Substantia nigra (tissue), 51 donors: ENCODE measurements at places on chromosomes 6 and 20.

- no peak for DNase-seq
Observed at GRCh38 chr20:44843876-44844275, 33.5 kb upstream of the RIMS4 start.

GRCh38 chr6:140915551-140915950 is 1217.2 kb upstream of the GJE1 start:
- DNase-seq: no peak

GRCh38 chr20:8912731-8913130 is 156.2 kb upstream of the PLCB4 start:
- DNase-seq: no peak

DNA sequence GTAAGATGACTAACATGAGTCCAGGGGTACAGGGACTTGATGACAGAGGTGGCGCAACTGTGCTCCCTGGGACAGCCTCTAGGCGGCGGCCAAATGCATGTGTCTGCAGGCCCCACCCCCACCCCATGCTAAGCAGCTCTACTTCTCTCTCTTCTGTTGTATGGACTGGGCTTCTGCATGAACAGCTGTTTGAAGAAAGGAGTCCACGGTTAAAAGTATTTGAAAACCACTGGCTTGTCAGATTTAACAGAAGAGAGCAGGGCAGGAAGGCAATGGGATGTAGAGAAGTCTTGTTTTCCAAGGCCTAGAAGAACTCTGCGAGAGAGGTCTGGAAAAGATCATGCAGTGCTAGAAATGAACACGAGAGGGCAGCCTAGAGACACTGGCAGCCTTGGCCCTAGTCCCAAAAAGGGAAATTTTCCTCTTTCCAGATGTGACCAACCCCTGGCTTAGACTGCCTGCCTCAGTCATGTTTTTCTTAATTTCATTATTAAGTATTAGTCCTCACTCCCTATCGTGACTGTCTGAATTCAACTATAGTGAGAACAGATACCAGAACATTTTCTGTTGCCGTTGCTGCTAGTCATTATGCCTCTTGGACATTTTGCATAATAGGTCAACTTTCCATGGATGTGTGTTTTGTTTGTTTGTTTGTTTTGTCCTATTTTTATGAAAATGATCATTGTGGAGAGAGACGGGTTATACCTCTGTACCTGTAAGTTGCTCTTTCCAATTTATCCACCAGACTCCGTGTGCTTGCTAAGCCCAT is 265.0 kb downstream of the ADGRG6 start:
- no peak for DNase-seq

DNA sequence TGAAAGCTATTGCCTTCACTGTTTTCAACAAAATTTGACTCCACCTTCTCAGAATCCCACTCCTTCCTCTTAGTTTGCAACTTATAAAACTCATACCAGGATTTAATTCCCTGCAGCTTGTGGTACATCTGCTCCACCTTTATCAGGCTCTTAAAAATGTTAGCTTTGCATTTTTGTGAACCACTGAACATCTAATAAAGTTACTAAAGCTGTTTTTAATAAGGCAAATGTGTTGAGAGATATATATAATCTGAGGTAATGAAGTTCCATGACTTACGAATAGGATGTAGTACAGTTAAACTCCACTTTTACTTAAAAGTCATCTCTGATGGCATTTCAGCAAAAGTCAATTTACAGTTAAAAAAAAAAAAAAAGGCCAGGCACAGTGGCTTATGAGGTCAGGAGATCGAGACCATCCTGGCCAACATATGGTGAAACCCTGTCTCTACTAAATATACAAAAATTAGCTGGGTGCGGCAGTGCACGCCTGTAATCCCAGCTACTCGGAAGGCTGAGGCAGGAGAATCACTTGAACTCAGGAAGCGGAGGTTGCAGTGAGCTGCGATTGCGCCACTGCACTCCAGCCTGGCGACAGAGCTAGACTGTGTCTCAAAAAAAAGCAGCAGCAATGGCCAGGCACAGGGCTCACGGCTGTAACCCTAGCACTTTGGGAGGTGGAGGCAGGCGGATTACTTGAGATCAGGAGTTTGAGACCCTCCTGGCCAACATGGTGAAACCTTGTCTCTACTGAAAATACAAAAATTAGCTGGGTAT is 106.2 kb downstream of the KIF13A start:
- DNase-seq: no peak

GRCh38 chr6:108001696-108002231 is 43.8 kb upstream of the SEC63 start:
- DNase-seq: no peak

DNA sequence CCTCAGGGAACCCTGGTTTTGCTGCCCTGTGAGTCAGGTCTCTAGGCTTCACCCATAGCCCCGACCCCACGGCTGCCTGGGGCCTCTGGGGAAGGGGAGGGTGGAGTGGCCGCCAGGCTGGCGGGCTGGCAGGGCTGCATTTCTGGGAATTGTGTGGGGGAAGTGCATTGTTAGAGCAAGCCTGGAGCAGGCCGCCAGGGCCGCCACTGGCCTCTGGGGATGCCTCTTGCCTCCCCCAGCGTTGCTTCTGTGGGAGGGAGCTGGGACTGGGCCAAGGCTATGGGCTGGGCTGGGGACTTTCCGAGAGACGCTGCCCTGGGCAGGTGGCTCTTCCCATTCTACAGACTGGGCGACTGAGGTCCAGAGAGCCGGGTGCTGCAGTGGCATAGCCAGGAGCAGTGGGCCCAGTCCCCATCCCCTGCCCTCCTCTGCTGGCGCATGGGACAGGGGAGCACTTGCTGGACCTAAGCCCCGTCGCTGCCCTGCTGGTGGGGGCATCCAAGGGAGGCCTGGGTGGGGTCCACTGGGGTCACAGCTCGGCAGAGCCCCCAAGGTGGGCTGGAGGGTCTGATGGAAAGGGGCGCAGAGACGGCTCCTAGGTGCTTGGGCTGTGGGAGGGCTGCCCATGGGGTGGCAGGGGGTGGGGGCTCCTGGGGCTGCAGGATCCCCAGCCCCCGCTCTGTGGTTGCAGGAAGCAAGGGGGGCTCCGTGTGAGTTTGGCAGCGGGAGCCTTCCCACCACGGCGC is 6.6 kb upstream of the SOX18 start:
- DNase-seq: no peak

GRCh38 chr6:160417146-160417545 is 69.0 kb downstream of the SLC22A3 start:
- no peak for DNase-seq

DNA sequence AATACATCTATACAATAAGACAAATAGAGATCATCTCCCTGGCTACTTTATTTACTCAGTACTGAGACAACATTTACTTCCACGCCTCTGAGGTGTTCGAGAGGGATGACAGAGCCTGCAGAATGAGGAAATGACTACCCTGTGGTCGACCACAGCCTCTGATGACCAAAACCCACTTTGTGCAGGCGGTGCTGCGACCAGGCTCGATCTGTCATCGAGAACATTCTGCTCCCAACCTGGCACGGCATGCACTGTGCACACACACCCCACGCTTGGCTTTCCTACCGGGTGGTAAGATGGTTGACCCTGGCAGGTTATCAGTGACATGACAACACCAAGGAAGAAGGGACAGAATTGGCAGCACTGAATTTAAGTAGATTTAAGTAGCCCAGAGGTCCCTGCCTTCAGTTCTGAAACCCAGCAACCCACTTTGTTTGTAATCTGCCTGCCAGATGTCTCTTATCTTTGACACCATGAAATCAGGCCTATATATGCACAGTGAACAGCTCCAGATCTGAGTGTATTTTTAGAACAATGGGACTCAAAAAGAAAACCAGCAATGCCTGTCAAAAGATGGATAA is 42.6 kb downstream of the TTI1 start:
- DNase-seq: no peak

GRCh38 chr6:5484692-5485091 is 223.4 kb downstream of the FARS2 start:
- DNase-seq: no peak

GRCh38 chr6:143397227-143398222 is 53.0 kb downstream of the ADAT2 start:
- DNase-seq: no peak

GRCh38 chr6:158963020-158963808 is 36.8 kb downstream of the RSPH3 start:
- no peak for DNase-seq

- DNase-seq: no peak
Observed at GRCh38 chr6:41647061-41647511, 8.8 kb downstream of the MDFI start.

GRCh38 chr6:168219804-168220203 is 99.8 kb downstream of the DACT2 start:
- DNase-seq: no peak

DNA sequence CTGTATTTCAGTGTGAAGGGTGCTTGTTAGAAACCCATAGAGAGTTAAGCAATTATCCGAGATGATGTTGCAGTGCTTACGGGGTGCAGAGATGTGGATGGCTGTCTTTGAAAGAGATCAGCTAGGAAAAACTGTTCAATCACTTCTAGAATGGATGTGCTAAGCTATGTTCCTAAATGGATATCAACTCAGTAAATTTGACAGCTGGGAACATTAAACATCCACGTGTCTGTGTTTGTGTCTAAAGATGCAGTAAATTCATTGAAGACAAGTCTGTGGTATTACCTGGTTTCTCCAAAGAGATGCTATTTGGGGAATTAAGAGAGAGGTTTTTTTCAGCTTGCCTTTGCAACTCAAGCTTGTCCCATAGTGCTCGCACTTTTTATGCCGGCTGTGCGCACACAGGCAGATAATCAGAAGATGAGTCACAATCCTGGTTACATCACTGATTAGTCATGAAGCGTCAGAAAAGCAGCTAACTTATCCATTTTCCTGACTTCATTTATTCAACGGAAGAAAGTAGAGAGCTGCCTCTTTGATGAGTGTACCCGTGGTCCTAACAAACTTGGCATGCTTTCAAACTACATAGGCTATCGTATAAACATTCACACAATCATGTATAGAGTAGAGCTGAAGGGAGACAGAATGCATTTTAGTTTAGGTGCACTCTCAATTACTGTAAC is 691.7 kb upstream of the SLC35B3 start:
- no peak for DNase-seq

DNA sequence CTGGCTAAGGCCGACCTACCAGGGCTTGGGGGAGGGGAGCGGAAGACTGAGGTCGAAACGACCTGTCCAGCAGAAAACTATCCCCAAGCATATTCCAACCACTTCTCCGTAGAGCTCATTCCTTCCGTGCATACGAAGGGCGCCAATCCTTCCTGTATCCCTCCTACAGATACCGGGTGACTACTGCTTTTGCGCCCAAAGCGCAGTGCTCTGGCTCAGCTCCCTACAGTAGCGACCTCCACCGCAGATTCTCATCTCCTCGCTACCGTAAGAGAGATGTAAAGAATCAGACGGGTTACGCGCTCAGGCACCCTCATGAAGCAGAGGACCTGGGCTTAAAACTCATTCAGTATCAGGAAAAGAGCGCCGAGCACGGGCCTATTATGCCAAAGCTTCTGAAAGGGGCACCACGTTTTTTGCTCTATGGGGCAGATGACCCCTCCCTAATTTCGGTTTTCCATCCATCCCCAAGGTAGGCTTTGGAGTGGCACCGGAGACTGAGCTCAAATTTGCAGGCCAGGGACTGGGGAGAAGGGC is 563 bp upstream of the NNAT start:
- DNase-seq: no peak

GRCh38 chr6:136244061-136244616 is 6.0 kb downstream of the MTFR2 start:
- DNase-seq: no peak

- no peak for DNase-seq
Observed at GRCh38 chr6:160419488-160419887, 71.3 kb downstream of the SLC22A3 start.

GRCh38 chr6:3336066-3336786 is 77.5 kb downstream of the PSMG4 start:
- no peak for DNase-seq

GRCh38 chr6:111027219-111027618 is 45.4 kb downstream of the RPF2 start:
- DNase-seq: no peak

DNA sequence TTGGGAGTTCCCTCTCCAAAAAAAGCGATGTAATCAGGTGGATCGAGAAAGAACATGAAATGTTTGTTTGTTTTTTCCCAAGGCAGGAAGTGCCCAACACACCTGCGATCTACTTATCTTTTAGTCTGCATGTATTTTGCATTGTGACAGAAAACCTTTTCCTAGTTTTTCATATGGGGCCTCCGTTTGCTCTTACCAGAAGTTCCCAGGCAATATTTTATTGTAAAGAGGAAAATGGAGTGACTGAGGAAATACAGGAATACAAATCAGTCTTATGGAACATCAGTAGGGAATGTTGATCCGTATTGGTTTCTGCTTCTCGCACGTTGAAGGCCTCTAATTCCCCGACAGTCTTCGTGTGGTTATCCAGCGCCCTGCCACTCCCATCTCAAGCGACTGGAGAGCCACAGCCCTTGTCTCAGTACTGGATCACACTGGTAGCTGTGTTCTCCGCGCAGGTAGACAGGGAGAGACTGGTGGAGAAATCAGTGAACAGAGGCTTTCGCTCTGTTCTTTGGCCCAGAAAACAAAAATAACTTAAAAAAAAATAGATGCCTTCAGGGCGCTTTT is 107.4 kb downstream of the TRIM27 start:
- DNase-seq: no peak

- no peak for DNase-seq
Observed at GRCh38 chr6:29907637-29908340, 34.5 kb upstream of the HLA-A start.

- DNase-seq: no peak
Observed at GRCh38 chr6:126657561-126658175, 317.8 kb downstream of the CENPW start.

- no peak for DNase-seq
Observed at GRCh38 chr6:4908062-4908461, 95.8 kb downstream of the RPP40 start.

- no peak for DNase-seq
Observed at GRCh38 chr6:44524476-44525227, 137.1 kb downstream of the CDC5L start.

DNA sequence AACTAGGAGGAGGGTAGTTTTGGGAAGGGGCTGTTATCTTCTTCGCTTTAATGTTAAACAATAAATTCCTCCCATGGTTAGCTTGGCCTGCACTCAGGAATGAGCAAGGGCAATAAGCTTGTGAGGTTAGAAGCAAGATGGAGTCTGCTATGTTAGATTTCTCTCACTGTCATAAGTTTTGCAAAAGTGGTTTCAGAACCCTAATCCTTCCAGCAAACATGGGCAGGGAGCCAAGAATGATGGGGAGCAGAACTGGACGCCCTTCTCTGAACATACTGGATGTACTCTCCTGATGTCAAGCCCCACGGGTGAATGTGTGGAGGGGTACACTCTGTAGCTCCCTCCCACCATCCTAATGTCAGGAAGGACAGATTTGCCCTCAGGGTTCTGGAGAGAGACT is 22.3 kb downstream of the C6orf163 start:
- no peak for DNase-seq

DNA sequence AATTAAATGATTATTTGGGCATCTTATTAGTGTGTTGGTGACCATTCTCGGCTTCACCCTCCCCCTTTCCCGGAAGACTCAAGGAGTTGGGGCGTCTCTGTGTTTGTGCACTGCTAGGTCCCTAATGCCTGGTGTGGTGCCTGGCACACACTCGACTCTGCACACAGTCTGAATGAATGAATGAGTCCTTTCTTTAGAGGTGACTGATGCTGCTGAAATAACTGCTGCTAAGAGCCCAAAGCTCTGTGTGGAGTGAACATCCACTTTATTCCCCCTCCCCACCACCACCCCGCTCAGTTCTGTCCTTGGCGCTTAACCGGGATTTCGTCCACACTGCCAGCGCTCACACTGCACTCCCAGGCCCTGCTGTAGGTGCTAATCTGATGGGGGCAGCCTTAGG is 1.2 kb upstream of the PHACTR3 start:
- DNase-seq: no peak
